Right lung (tissue), 10 donors: ENCODE measurements at places on chromosomes 3 and 15. TPM values are rescaled to one million over a fixed set of nuclear protein-coding genes. Genes with fewer than 3 reads are reported as not detected.

NRROS gene
- 10.4 TPM for polyA plus RNA-seq

TGM5 gene
- polyA plus RNA-seq: not detected

ITIH1 gene
- polyA plus RNA-seq: not detected

GCHFR gene
- polyA plus RNA-seq: 17.1 TPM

PARP14 gene
- 48.6 TPM for polyA plus RNA-seq

SAMD7 gene
- not detected for polyA plus RNA-seq

IMPG2 gene
- 0.71 TPM for polyA plus RNA-seq

CHRNB4 gene
- 0.21 TPM for polyA plus RNA-seq

XCR1 gene
- 0.88 TPM for polyA plus RNA-seq

ARIH2 gene
- polyA plus RNA-seq: 78.7 TPM

CCDC66 gene
- 63.1 TPM for polyA plus RNA-seq

CCRL2 gene
- 5.7 TPM for polyA plus RNA-seq

CACNA1D gene
- 50.8 TPM for polyA plus RNA-seq

USP8 gene
- 62.7 TPM for polyA plus RNA-seq

MFN1 gene
- polyA plus RNA-seq: 76.2 TPM

DNA sequence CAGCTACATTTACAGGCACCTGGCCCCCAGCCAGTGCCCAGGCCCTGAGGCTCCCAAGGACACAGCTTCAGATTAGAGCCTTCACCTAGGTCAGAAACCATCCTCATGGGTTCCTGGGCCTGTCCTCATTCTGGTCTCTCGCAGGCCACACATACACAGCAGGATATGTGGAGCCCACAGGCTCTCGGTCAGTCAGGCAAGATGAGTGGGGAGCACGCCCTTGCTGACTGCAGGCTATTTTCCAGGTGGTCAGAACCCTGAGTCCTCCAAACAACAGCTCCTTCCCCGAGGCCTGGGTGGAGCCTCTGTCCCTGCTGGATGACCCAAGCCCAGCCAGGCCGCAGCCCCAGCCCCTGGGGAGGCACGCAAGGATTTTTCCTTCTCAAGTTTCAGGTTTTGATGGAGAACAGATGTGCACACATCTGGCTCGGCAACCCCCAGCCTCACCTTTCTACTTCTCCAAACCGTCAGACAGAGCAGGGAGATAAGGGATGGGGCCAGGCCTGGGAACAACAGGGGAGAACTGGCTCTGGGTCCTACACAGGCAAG lies 1.6 kb downstream of the STRA6 start:
- DNase-seq: no peak

DNA sequence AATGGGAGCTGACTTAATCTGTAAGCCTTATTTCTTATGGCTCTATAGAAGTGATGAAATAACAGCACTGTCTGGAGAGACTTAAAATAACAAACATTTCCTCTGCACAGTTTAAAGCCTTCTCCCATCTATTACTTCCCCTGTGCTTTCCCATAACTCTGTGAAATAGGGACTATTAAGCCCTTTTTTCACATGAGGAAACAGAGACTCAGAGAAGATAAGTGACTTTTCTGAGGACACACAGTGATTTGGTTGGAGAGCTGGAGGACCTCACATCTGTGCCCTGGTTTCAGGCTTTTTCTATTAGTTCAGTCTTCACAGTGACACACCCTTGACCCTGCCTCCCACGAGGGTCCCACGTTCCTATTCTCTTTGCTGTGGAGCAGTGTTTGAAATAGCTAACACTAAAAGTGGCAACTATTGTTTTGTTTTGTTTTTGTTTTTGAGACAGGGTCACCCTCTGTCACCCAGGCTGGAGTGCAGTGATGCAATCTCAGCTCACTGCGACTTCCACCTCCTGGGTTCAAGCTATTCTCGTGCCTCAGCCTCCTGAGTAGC lies 82.9 kb downstream of the ST6GAL1 start:
- no peak for DNase-seq

GRCh38 chr3:37509069-37509468 lies 334.7 kb upstream of the LRRFIP2 start:
- DNase-seq: no peak

GRCh38 chr3:114444216-114444615 lies 150.4 kb downstream of the TIGIT start:
- DNase-seq: no peak

GRCh38 chr3:120640231-120640630 lies 41.8 kb downstream of the HGD start:
- DNase-seq: no peak

DNA sequence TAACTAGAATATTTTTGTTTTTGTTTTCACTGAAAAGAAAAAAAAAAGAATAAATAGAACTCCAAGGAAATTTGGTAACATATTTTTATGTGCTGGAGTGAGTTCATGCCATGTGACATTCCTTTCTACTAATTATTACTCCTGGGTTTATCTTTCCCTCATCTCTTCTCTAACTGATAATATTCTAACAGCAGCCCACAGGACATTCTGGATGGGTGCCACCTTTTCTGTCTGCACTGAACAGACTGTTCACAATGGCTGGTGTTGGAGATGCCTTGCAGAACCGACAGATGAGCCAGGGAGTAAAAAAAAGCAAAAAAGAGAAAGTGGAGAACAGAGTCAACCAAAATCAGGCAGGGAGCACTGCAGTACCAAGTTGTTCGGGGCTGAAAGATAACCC lies 151.3 kb downstream of the OR4M2 start:
- no peak for DNase-seq

DNA sequence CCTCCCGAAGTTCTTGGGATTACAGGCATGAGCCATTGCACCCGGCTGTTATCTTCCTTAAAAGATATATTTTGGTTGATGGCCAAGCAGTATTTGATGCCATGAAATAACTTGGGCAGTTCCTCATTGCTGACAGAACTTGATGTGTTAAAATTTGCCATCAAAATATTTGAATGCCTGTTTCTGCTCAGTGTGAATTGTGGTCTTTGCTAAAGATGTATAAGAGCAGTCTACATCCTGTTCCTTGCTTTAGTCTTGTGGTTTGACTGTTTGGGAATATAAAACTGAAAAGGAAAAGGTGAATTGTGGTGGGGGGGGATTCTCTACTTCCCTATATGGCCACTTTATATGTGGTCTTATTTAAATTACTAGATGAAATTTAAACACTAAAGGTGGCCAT lies 14.0 kb downstream of the TRIM71 start:
- DNase-seq: no peak

- DNase-seq: peak; percentile 61
Observed at GRCh38 chr3:16600780-16601536, 4.3 kb downstream of the DAZL start.

DNA sequence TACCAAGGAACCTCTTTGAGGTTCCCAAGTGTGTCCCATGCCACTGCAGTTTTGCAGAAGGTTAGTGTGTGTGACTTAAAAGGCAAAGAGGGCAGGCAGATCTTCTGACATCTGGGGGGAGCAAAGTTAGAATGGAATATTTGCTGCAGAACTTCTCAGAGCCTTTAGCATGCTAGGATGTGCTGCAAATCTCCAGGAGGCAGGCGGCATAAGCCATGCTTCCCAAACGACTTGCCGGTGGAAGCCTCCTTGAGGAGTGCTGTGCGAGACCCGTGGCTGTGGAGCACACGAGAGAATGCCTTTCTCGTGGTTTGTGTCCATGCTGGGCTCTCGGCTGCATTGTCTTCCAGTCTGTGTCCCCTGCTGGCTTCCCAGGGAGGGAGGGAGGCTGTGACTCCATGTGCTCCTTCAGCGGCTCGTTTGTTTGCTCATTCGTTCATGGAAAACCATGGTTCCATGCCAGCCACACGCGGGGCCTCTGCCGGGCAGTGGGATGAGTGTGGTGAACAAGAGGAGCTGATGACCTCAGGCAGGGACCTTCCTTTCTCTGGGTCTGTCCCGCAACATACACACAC lies 13.8 kb downstream of the HDAC11 start:
- no peak for DNase-seq

- DNase-seq: no peak
Observed at GRCh38 chr3:101120039-101120438, 126.8 kb upstream of the ABI3BP start.

GRCh38 chr3:58026598-58026997 lies 18.4 kb downstream of the FLNB start:
- no peak for DNase-seq

GRCh38 chr3:157077565-157077991 lies 82.4 kb downstream of the CCNL1 start:
- DNase-seq: no peak

DNA sequence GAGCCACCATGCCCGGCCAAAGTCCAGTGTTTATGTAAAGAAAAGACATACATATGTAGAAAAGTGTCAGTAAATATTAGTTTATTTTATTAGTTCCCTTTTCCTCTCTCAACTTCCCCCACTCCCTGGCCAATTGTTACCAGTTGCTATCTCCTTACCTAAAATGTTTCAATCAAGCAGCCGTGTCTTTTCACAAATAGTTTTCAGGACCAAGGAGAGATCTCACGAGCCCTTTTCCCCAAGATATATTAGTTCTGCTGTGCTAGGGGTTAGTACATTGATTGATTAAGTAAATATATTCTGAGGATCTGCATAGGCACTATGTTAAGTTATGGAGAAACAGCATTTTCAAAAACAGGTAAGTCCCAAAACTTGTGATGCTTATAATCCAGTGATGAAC lies 87.4 kb downstream of the ZIC4 start:
- DNase-seq: no peak

- DNase-seq: no peak
Observed at GRCh38 chr3:138691351-138691750, 82.8 kb downstream of the FAIM start.

DNA sequence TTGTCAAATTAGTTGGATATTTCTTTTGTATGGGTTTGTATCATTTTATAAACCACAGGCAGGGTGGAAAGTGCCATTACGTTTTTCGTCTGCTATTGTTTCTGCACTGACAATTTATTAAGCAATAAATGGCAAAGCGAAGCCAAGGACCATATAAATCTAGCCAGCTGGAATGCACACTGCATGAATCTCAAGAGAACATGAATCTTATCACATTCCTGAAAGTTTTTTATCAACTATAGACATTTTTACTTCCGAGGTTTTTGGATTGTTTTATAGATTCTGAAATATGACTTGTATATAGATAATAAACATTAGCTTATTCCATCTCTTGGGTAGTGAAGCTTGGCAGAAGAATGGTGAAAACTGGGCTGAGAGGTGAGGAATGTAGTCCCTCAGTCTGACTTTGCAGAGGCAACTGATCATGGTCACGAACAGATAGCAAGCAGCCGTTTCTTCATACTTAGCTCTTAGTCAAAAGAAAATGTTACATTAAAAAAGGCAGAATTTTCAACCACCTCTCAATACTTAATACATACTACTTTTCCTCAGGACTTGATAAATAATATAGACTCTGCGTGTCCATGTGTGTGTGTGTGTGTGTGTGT lies 102.7 kb downstream of the OSBPL10 start:
- no peak for DNase-seq

GRCh38 chr3:179324270-179324754 lies 1.5 kb downstream of the ZNF639 start:
- DNase-seq: no peak

DNA sequence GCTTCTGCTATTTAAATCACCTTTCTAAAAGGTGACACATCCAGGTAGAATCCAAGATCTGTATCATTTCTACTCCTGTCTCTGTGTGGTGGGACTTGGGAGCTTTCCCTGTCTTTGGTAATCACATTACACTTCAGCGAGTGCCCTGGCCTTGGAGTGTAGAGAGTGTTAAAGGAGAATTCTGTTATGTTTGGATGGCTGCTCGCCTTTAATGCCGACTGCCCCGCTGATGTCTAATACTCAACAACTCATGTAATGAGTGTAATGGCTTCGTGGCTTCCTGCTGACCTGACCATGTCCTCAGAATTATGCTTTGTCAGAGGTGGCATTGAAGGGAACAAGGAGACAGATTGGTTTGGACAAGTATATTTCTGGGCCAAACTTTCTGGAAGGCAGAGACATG lies 66.3 kb upstream of the LRTM1 start:
- peak; percentile 40 for DNase-seq

DNA sequence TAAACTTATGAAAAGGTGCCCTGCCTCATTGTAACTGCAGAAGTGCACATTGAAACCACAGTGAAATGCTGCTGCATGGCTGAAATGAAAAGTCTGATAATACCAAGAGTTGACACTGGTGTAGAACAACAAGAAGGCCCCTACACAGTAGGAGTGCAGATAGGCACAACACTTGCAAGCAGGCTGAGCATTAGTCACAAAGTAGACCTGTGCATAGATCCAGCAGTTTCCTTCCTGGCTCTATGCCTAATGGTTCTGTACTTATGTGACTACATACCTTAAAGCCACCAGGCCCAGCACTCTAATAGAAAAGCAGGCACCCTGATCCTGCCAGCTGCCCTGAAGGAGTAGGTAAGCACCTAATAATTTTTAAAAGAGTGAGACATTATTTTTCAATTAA lies 41.8 kb downstream of the PRR23E start:
- no peak for DNase-seq

DNA sequence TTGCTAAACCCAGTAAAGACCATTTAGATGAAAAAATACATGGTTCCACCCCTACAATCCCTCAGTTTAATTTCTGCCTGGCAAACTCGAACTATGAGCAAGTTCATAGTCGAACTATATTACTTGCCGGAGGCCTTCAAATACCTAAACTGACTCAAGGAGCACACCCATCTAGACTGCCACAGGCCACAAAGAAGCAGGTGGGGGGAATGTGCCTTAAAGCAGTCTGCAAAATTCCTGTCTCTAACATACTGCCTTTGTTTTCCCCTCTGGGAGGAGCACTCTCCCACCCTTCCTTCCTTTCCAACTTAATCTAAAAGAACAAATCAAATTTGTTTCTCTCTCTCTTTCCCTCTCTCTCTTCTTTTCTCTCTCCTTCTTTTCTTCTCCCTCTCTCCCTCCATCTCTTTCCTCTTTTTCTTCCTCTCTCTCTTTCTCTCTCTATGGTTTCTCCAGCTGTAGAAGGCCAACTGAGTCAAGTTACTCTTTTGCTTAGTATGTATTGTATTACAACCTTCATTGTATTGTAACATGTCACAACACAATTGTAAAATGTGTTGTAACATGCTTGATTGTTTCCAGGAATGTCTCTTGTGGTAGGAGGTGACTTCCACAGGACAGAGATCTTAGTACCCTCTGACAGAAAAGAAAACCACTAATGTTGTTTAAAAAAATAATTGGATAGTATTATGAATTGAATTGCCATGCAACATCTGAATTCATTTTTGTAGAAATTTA lies 496.3 kb downstream of the ROBO2 start:
- DNase-seq: no peak

DNA sequence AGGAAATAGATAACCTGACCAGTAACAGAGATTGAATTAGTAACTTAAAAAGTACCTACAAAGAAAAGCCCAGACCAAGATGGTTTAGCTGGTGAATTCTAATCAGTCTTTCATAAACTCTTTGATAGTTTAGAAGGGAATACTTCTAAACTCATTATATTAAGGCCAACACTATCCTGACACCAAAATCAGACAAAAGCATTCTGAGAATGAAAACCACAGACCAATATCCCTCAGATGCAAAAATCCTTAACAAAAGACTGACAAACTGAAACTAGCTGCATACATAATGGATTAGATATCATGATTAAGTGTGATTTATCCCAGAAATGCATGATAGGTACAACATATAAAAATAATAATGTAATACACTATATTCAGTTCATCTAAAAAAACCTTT lies 115.6 kb downstream of the RFX7 start:
- DNase-seq: no peak

GRCh38 chr15:98548139-98548971 lies 100.0 kb upstream of the IGF1R start:
- peak; percentile 81 for DNase-seq
